ENCODE measurements at places on chromosomes 6 and 20.
A peak's percentile ranks its signal among the peaks of the same experiment; 100 is the strongest.

DNA sequence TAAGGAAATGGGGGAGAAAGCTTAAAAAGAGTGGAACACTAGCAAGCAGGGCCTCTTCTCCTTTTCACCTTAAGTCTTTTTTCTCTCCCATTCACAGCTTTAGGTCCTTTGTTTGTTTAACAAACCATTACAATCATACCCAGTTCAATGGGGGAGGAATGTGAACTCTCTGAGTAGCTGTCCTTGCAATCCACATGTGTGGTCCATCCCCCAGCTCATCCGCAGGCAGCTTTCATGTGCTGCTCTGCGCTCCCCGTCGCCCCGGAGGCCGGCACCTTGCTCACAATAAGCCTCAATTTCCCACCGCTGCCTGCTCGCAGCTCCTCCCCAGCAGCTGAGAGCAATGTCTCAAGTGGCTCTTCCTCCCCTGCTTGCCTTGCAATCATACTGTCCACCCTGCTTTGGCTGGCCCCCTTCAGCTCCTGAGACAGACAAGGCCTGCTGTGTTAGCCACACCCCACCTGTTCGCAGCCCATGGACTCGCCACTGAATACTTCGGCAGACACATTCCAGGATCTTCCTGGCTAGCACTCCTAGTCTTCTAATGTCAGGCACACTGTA, 49.1 kb downstream of the PLAGL1 start:
- DNase-seq, result no peak

DNA sequence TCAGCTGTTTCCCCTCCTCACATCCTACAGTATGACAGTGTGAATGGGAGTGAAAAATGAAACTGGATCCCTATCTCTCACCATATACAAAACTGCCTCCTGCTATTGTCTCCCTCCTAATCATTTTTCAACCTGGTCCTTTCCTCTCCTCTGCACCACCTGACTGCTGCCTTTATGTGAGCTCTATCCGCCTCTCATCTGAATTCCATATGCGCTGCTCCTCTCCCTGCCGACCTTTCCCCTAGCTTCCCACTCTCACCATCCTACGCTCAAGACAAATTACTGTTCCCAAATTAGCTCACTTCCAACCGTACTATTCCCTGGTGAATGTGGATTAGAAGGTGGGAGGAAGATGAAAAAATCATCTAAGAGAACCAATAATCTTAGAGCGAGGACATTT, 148.4 kb upstream of the FBXL4 start:
- DNase-seq, result no peak

GRCh38 chr20:57390604-57391438, at the start of gene RBM38:
Gene RBM38 (plus strand): TSS chr20:57391396. CDS start chr20:57391582, 186 bp downstream.
- DNase-seq, result peak; percentile 99

- DNase-seq, result no peak
Measured at GRCh38 chr6:25165800-25166199, 113.4 kb upstream of the CARMIL1 start.

GRCh38 chr6:32883789-32884188, 29.8 kb downstream of the PSMB9 start:
- no peak for DNase-seq

- DNase-seq, result no peak
Measured at GRCh38 chr6:130034378-130035146, 16.2 kb downstream of the L3MBTL3 start.

DNA sequence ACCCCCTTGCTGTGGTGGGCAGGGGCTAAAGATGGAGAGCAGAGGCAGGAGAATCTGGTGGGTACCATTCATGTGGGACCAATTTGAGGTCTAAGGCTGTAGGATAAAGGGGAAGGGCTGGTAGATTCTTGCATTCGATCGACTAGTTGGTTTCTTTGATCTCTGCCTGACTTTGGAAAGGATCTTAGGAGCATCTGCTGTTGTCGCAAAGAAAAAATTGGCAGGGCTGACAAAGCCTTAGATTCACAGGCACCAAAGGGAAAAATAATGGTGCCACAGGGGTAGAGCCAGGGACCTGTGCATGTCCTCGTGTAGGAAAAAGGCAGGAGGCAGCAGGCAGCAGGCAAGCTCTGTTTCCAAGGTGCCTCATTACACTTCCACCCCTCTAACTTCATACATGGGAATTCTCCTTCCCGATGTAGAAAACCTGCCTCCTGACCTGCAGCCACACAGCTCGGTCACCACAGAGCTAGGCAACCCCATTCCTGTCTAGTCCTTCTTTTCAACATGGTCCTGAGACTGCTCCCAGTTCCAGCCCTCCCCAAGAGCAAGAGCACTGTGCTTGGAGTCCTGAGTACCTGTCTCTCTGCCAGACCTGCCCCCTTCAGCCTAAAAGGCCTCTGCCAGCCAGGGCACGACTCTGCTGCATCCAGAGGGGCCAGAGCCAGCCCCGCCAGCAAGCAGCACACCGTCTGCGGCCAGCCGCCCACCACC, 71.9 kb downstream of the FGD2 start:
- DNase-seq, result no peak

GRCh38 chr6:100446115-100447080, 18.3 kb downstream of the SIM1 start:
- DNase-seq, result no peak

- no peak for DNase-seq
Measured at GRCh38 chr6:125981571-125982185, 4.7 kb upstream of the TRMT11 start.

GRCh38 chr6:39471954-39472659, 149.6 kb upstream of the KCNK16 start:
- no peak for DNase-seq

DNA sequence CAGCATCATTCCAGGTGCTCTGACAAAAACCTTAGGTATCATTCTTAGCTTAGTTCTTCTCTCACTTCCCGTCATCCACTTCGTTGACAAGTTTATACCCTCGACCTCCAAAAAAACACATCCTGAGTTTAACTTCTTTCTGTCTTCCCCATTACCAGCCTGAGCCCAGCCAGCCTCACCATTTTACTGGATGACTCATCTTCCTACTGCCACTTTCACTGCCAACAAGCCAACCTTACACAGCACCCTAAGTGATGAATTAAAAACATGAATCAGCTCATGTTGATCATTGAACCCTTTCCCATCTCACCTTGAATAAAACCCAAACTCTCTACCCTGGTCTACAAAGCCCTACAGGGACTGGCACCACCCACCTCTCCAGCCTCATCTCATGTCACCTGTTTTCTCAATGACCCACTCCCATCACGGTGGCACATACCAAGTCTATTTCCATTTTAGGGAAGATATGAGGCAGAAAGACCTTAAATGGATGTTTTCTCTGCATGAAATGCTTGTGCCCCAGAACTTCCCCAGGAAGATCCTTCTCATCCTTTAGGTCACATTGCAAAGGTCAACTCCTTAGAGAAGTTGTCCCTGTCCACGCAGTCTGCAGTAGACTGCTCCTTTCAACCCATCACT, 9.9 kb upstream of the UST start:
- DNase-seq, result no peak

GRCh38 chr20:47796971-47797370, 11.7 kb upstream of the SULF2 start:
- DNase-seq, result no peak

- no peak for DNase-seq
Measured at GRCh38 chr6:99901596-99902384, 92.2 kb downstream of the MCHR2 start.

- DNase-seq, result no peak
Measured at GRCh38 chr6:89941031-89941762, 46.9 kb downstream of the GJA10 start.

DNA sequence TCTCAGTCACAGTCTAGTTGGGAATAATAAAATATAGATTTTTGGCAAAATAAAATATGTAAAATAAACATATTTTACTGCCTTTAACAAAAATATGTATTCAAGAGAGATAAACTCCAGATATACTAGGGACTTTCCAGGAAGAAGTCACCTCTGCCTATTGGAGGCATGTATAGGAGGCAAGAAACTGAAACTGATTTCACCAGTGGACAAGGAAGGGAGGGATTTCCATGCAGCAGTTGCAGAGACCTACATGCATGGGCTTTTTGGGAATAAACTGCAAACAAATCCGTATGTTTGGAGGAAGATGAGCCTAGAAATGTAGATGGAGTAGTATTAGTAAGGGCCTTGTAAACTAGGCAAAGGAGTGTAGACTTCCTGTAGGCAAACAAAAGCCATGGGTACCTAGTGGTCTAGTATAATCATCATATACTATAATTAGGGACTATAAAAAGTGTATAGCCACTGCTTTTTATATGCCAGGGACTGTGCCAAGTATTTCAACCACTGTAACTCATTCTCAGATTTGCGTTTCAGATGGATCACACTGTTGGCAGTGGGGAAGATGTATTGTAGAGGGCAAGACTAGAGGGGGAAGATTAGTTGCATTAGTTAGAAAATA, 38.9 kb downstream of the CD109 start:
- no peak for DNase-seq

DNA sequence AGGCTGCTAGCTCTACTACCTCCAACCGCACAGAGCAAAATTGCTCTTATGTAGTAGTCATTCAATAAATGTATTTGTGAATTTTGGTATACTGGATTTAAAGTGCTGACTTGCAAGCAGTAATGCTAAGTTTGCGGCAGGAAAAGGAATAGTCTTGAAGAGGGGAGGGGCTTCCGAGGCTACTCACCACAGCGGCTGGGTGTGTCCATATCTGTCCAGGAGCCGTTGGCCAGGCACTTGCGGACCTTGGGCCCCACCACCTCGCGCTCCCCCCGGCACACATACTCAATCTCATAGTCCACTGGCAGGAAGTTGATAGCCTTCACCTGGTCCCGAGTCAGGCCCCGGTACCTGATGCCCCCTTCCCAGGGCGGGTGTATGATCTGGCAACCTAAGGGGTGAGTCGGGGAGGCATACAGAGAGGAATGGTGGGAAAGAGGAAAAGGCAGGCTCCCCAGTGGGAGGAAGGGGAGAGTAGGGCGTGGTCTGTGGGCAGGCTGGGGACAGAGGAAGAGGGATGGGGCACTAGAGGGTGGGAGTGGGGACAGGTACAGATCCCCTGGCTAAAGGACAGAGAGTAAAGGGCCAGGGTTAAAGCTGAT, 1.7 kb downstream of the GABBR1 start:
- DNase-seq, result no peak

- no peak for DNase-seq
Measured at GRCh38 chr6:37483252-37483901, 16.3 kb downstream of the CCDC167 start.

GRCh38 chr6:142331601-142332000, 29.8 kb downstream of the ADGRG6 start:
- DNase-seq, result no peak

DNA sequence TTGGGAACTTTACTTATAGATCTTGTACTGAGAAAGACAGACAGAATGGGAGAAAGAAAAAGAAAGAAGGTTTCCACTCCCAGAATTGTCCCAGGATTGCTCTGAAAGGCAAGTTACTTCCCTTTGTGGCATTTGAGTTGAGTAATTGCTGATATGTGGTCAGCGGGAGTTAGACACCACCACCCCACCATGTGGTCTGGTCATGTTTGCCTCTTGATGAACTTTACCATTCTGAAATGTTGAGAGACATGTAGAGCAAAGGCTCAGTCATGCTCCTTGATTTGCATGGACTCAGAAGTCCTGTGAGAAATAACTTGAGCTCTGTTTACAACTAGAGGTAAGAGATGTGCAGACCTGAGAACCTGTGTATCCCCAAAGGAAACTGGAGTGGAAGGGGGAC, 17.1 kb downstream of the TCF21 start:
- DNase-seq, result no peak

- DNase-seq, result no peak
Measured at GRCh38 chr20:458776-459175, 3.6 kb downstream of the TBC1D20 start.

DNA sequence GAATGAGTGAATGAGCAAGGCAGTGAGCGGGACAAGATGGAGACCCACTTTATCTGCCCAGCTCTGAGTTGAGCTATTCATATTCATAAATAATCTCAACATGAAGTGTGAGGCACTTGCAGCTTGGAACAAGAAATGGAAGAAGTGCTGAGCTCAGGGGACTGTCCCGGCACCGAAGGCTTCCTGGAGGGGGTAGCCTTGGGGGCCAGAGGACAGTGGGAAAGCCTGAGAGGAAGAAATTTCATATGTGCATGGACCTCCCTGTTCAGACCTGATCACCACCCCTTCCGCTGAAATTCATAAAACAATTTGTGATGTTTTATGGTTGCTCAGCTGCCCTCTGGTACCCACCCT, 103.2 kb downstream of the TOX2 start:
- DNase-seq, result no peak

GRCh38 chr6:2547355-2547754, 203.4 kb downstream of the MYLK4 start:
- no peak for DNase-seq

- no peak for DNase-seq
Measured at GRCh38 chr6:119352001-119352400, 2.4 kb upstream of the MAN1A1 start.

- DNase-seq, result no peak
Measured at GRCh38 chr20:52179331-52180179, 12.0 kb downstream of the ZFP64 start.

GRCh38 chr6:103522045-103522444, 1337.7 kb downstream of the HACE1 start:
- DNase-seq, result no peak

DNA sequence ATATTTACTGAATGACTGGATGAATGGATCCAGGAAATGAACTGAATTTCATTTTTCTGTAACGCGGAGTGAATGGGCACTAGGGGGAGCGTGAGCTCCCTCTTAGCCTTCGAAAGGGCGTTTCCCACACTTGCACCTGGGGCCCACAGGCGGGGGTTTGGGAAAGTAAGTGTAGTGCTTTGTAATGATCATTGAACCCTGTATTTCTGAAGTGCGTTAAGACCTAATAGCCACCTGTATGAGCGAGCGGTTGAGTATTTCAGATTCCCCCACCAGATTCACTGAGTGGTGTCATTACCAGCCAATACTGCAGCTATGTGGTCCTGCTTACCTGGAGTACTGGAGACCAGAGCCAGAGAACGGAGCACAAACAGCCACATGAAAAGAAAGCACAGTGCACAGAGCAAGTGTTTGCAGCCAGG, 10.5 kb downstream of the SYTL3 start:
- DNase-seq, result peak; percentile 74

GRCh38 chr6:110471726-110472365, 4.6 kb downstream of the SLC22A16 start:
- DNase-seq, result no peak

DNA sequence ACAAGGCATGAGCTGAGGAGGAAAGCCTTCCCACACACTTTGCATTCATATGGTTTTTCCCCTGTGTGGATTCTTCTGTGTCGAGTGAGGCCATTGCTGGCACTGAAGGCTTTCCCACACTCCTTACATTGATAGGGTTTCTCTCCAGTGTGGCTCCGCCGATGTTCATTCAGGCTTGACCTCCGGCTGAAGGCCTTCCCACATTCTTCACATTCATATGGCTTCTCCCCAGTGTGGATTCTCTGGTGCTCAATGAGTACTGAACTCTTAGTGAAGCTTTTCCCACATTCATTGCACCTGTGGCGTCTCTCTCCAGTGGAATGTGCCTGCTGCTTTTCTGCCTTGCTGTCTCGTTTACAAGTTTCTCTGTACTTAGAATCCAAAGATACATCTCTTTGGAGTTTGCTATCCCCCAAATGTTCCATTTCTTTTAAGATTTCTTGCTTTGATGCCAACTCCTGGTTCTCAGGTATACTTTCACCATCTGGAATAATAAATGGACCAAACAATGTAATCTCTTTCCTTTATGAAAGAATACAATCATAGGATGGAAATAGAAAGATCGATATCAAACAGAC, 9.5 kb downstream of the ZSCAN31 start:
- no peak for DNase-seq

- no peak for DNase-seq
Measured at GRCh38 chr20:36400909-36401735, 95.0 kb downstream of the DLGAP4 start.
